Hematopoietic multipotent progenitor cell treated with erythropoietin and hydrocortisone succinate and interleukin-3 and kit ligand, for 15 days (in vitro differentiated cells): ENCODE measurements at places on chromosomes 5 and 9.

- DNase-seq = no peak
Observed at GRCh38 chr9:100938507-100938906, 90.0 kb upstream of the PLPPR1 start.

DNA sequence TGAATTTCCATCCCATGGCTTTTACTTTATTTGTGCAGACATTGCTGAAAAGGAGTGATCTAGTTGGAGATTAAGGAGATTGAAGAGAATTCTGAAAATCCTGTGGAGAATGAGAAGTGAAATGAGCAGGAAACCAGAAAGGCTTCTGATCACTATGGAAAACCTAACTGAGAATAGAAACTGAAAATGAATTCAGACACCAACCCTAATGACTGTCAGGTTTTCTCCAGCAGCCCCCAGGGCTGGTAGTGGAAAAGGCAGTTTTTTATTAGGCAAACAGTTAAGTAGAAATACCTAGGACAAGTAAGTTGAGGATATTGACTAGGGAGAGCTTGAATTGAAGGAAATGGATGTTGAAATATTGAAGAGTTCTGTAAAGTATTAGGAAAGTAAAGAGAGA, 14.7 kb upstream of the ARRDC3 start:
- DNase-seq = no peak

GRCh38 chr9:79352322-79352721, 219.4 kb upstream of the TLE4 start:
- DNase-seq = no peak

- no peak for DNase-seq
Observed at GRCh38 chr5:65229841-65230240, 251.9 kb downstream of the ADAMTS6 start.

- DNase-seq = no peak
Observed at GRCh38 chr5:168728546-168729211, 149.5 kb upstream of the PANK3 start.

DNA sequence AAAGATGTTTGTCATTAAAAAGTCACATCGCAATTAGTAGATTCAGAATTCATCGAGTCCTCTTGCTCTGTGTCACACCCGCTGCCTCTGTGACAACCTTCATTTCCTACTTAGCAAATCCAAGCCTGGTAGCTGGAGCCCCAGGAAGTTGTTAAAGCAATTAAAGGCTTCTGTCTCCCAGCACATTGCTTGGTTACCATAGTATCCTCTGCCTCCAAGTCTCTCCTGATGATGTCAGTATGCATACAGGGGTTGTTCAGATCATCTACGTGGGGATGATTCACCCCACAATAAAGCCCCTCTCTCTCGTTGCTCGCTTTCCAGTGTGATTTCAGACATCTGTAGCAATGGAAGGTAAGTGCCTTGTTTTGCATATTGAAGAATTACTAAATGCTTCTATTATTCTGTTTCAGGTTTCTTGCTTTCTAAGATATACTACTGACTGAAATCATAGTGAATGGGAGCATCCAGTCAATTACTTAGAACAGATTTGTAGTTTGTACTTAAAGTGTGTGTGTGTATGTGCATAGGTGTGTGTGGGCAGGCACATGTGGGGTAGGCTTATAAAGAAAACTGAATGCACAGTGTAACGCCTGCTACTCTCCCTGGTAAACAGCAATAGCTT, 52.9 kb downstream of the PAM start:
- no peak for DNase-seq

- DNase-seq = no peak
Observed at GRCh38 chr5:84683594-84683993, 298.9 kb upstream of the EDIL3 start.

DNA sequence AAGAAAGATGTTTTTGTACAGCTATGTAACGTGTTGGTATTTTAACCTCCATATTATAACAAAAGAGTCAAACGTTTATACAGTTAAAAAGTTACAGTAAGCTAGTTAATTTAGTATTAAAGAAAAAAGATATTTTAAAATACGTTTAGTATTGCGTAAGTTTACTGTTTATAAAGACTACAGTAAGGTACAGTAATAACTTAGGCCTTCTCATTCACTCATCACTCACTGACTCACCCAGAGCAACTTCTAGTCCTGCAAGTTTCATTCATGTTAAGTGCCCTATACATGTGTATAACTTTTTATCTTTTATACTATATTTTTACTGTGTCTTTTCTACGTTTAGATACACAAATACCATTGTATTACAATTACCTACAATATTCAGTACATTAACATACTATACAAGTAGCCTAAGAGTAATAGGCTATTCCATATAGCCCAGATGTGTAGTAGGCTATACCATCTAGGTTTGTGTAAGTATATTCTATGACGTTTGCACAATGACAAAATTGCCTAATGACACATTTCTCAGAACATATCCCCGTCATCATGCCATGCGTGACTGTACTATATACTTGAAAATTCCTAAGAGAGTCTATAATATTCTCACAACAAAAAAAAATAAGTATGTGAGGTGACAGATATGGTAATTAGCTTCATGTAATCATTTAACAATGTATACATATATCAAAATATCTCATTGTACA, 33.8 kb downstream of the ERP44 start:
- no peak for DNase-seq

- no peak for DNase-seq
Observed at GRCh38 chr5:111422245-111422644, 90.1 kb downstream of the STARD4 start.

GRCh38 chr5:89994266-89994665, 415.3 kb downstream of the CETN3 start:
- no peak for DNase-seq

GRCh38 chr5:135705941-135706466, 127.2 kb upstream of the CXCL14 start:
- no peak for DNase-seq
